ENCODE measurements at places on chromosomes 7 and 10.

DNA sequence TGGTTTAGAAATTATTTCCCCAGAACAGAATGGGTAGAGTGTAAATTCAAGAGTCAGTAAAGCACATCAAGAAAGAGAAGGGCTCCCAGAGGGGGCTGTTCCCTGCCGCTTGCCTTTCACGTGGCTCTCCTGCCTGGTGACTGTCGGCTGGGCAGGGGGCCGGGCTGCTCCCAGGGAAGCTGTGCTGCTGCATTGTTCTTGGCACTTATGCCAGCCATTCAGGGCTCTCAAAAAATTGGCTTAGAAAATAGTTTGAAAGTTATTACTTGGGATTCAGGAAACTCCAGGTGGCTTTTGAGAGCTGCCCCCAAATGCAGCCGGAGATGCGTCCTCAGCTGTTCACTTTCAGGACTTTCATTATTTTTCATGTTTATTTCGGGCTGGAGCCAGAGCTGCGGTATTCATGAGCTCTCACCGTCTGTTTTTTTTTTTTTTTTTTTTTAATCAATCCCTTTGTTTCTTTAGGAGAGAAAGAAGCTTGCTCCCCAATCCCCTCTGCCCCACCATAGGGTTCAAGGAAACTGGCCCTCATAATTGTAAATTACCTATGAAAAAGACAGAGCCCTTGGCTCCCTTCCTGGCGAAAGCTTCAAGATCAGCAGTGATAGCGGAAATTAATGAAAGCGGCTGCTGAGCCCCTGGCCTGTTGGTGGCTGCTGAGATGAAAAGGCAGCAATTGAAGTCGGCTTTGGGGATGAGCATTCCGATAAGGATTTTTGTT, 94.1 kb downstream of the SORCS3 start:
- no peak for DNase-seq

DNA sequence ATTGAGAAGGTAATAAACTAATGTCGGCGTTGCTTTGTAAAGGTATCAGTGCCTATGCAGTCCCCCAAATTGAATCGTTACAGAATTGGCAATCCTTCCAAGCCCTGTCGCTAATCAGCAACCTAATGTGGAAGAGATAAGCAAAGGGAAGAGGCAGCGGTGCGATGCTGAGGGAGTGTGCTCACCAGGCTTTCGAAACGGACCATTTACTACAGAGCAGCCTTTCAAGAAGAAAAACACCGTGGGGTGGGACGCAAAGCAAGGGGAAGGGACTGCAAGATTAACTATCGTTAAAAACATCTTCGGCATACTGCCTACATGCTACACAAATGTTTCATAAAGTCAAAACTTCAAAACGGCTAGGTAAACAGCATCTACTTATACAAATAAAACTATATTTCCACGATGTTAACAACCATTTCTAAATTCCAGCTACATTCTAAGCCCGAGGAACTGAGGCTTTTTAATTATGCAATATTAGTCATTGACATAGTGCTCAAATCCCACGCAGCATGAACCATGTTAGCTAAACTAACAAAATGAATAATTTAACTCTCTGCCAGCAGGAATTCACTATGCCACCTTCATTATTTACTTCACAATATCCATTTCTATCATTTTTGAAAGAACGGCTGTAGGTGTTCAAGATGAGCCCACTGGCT, 85.2 kb downstream of the CHCHD3 start:
- DNase-seq: no peak

DNA sequence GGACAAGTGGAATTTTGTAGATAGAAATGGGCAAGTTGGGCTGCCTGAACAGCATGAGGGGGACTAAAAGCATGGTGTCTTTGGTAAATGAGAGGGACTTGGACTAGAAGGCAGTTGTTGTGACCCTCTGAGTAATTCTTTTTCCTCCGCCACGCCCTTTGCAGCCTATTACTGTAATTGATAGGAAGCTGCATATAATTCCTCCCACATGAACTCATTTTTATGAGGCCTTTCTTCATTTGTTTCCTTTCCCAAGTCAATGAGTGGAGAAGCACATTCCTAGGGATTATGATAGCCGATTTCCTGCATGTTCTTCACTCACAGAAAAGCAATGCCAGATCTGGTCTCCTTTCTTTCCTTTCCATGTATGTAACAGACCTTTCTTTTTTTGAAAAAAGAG, 27.7 kb downstream of the ZSCAN25 start:
- no peak for DNase-seq

DNA sequence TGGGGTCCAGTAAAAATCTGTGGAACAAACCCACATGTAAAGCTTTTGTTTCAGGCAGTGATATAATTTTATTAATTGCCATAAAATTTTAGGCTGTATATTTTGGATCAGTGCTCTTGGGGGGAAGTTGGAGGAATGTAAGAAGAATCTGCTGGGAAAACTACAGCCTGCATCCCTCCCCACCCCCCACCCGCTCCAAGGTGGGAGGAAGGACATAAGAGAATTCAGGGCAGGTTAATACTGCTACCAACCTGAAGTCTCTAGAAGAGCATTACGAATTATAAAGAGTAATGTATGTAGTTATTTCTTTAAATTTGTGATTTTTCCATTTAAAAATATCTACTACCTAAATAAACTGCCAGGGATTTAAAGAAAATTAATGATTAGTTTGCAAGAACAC, 47.2 kb upstream of the GPR37 start:
- DNase-seq: no peak

DNA sequence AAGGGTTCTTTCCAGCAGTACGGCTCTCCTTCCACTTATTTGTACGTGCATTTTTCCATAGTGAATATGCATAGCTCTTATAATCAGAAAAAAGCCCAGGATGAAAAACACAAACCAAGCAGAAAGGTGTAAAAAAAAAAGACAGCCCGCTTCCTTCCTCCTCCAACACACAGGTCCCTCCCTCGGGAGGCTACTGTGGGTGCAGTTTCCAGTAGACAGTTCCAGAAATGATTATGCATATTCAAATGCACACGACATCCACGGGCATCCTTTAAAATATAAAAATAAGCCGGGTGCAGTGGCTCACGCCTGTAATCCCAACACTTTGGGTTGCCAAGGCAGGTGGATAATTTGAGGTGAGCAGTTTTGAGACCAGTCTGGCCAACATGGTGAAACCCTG, 59.9 kb downstream of the TNRC18 start:
- DNase-seq: no peak

- no peak for DNase-seq
Measured at GRCh38 chr7:110170841-110171240, 920.1 kb upstream of the LRRN3 start.

DNA sequence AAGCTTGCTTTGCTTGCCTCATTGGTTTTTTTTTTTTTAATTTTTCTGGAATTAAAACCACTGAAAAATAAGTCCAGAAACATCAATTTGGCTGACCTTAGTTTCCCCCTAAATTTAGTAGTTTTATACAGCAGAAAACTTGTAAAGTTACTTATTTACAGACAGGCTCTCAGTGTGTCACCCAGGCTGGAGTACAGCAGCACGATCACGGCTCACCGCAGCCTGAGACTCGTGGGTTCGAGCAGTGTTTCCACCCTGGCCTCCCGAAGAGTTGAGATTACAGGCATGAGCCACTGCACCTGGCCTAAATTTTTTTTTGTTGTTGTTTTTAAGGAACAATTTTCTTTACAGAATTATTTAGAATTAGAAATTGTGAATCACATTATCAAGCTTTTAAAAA, 250.5 kb downstream of the SDK1 start:
- no peak for DNase-seq
